Activated CD4-positive, alpha-beta T cell treated with anti-CD3 and anti-CD28 coated beads, Interleukin-2, amount 50 U/mL, for 4 hours (primary cell): ENCODE measurements at places on chromosomes 3 and 15.

DNA sequence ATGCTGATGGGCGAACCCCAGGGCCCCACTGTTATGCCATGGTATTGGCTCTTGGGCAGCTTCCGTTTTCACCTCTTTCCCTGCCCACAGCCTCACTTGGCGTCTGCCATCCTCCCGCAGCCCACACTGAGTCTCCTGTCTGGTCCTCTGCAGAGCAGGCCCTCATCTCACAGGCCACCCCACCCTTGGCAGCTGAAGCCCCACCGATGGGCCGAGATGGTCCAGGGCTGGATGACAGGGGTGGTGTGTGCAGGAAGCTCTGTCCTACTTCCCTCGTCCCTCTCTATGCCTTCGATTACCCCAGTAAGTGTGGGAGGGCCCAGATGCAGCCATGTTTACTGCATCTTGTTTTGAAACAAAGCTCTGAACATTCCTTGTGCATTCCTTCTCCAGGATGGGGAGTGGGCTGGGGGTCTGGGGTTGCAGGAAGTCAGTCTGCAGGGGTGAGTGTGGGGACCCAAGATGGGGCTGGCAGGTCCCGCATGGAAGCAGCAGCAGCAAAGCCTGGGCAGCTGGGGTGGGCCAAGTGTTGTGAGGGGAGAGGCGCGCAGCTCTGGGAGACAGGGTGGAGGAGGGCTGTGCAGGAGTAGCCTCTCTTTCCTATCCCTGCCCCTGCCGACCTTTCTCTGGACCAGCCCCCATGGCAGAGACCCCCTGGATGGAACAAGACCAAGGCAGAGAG is 20.9 kb downstream of the TBC1D21 start:
- no peak for DNase-seq

- DNase-seq = no peak
Measured at GRCh38 chr3:134721214-134721613, 70.4 kb upstream of the KY start.

GRCh38 chr15:73841756-73842725 is 31.3 kb upstream of the TBC1D21 start:
- DNase-seq = no peak

- DNase-seq = no peak
Measured at GRCh38 chr3:23826382-23827064, 20.8 kb downstream of the UBE2E1 start.

DNA sequence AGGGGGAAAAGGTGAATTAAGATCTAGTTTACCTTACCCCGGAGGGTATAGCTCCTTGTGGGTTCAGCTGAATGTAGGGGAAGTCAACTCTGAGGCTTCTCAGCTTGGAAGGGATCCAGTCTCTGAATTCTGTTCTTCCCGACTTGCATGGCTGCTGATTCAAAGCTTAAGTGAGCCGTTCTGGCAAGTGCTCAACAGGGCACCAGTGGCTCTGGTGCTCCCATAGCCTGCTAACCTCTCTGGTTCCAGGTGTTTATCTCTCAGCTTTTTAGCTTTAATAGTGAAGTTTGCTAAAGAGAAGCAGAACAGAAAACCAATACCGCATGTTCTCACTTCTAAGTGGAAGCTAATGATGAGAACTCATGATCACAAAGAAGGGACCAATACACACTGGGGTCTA is 46.3 kb upstream of the RBP1 start:
- DNase-seq = no peak

GRCh38 chr3:41912280-41912679 is 49.6 kb downstream of the ULK4 start:
- DNase-seq = no peak

DNA sequence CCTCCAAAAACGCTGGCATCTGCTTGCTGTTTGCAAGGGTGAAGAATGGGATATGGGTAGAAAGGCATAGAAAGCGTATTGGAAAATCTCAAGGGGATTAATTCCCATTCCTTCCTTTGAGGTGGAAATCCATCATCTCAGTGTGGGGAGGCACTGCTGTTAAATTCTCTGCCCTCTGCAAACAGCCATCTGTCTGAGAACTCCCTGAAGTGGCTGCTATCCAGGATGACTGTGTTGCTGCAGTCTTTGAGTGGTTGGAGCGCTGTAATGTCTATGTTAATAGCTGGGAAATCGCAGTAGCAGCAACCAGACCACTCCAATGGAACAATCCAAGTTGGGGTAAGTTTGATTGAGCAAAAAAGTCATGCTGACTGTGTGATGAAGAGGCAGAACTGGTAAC is 625.9 kb downstream of the NLGN1 start:
- no peak for DNase-seq

DNA sequence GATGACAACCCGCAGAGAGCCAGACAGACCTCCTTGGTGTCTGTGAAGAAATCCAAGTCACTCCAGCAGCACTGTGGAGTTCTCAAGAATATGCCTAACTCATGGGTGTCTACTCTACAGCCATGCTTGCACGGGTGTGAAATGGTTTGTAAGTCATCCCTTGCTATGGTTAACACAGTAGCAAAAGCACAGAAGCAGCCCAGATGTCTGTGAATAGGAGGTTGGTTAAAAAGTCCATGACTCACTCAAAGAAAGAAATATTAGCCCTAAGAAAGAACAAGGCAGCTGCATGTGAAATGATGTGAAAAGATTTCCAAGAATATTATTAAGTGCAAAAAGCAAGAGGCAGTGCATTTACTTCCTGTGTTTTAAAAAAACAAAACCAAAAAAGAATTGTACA is 12.1 kb upstream of the LIMD1 start:
- no peak for DNase-seq

DNA sequence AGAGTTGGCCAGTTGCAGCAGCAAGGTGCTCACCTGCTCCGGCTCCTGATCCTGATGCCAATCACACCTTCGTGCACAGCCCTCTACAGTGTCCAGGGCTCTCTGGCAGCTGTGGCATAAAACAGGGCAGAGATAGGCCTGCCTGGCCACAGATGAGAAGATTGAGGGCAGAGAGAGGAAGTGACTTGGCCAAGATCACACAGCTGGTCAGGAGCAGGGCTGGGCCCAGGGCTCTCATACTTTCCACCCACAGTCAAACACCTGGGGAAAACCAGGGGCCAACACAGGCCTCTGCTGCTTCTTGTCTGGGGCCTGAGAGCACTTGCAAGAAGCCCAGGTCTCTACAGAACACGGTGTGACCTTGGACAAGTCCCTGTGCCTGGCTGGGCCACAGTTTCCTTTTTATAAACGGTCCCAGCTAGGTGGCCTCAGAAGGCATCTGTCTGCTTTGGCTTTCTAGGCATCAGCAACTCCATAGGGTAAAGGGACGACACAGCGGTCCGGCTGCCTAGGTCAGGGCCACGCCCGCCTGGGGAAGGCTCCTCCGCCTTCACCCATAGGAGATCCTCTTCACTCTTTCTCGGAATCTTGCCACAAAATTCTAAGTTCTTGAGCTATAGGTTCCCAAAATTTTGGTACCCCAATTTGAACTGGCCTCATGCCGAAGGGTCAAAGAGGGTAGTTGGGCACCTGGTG is 3.1 kb downstream of the ATP2B2 start:
- DNase-seq = no peak

GRCh38 chr3:64143409-64144130 is 81.7 kb downstream of the PRICKLE2 start:
- DNase-seq = no peak

GRCh38 chr3:103992469-103992868 is 1374.2 kb upstream of the ALCAM start:
- DNase-seq = no peak

- DNase-seq = no peak
Measured at GRCh38 chr3:83934192-83935021, 1024.4 kb upstream of the CADM2 start.

GRCh38 chr15:31302778-31303725 is 23.6 kb upstream of the KLF13 start:
- peak; percentile 14 for DNase-seq

- no peak for DNase-seq
Measured at GRCh38 chr3:171653701-171654100, 156.6 kb downstream of the PLD1 start.

DNA sequence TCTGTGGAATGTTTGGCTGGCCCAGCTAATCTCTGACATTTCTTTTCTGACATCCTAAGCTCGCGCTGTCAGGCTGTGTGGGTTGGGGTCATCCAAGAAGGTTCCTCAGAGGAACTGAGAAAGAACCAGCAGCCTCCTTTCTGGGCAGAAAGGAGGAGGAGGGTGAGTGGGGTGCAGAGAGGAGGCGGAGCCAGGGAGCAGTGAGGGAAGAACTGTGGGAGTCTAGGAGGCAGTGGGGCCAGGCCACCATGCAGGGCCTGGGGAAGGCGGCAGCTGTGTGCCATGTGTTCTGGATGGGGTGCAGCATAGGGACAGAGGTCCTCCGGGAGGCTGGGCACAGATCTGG is 5.3 kb downstream of the SEMA7A start:
- DNase-seq = no peak

DNA sequence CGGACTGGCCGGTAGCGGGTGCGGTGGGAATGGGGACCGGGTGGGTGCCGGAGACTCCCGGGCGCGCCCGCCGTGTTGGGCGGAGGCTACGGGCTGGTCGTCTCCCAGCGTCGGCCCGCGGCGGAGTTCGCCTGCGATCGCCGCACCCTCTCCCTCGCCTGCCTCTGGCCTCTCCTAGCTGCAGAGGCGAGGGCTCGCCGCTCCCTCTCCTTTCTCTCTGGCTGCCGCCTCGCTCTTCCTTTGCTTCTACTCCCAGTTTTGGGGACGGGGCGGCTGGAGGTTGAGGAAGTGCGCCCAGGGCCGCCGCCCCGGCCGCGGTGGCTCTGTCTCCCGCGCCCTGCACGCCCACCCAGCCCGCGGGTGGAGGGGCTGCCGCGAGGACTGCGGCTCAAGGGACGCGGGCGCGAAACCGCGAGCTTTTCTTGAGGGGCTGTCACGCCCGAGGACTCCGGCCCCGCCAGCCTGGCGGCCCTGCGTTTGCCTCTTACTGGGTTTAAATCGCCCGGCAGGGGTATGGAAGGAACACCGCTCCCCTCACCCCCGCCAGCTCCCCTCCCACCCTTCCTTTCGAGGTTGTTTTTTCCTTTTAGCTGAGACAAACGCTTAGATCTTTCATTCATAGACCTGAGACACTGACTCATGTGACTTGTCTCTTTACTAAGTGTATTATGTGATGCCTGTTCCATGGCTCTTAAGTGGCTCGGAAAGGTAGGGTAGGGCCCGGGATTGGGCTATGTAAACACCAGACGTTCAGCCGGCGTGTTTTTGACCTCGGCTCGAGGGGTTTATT is 654 bp downstream of the PIK3CA start:
- peak; percentile 69 for DNase-seq

DNA sequence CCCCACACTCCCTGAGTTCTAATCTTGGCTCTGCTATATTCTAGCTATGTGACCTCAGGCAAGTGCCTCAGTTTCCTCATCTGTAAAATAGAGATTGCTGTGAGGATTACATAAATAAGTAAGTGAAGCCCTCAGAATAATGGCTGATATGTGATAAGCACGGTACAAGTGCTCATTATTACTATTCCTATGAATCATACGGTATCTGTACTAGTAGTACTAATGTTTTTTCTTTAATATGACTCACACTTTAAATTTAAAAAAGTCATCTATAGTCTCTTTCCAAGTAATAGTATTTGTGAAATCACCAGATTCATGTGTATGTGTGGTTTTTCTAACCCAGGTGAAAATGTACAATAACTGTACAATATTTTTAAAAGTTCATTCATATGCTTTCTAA is 58.7 kb downstream of the CLDN11 start:
- no peak for DNase-seq

- no peak for DNase-seq
Measured at GRCh38 chr3:101020351-101021015, 27.3 kb upstream of the ABI3BP start.

DNA sequence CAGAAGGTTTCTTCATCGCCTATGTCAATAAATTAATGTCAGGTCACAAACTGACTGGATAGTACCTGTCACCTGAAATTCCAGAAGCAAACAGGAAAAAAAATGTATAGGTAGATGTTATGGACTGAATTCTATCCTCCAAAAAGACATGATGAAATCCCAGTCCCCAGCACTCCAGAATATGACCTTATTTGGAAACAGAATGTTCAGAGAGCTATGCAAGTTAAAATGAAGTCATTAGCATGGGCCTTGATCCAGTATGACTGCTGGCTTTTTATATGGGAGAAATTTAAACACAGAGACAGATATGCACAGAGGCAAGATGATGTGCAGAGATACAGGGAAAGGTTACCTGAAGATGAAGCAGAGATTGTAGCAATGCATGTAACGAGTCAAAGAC is 953.4 kb downstream of the ZPLD1 start:
- no peak for DNase-seq

DNA sequence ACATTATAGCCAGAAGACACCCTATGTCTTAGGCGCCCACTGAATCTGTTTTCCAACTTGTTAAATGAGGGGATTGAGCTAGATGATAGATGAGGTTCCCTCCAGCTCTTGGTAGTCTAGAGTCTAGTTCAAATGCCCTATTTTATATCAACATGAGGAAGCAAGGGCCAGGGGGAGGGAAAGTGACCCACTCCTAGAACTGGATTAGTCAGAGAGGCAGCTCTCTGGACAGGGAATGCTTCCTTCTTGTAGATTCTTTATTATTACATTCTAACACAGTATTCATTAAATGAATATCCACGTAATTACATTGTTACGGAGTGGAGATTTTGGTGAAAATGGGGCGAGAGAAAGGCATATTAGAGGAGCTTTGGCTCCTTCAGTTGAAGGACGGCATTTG is 89.5 kb downstream of the RAD18 start:
- no peak for DNase-seq

- DNase-seq = no peak
Measured at GRCh38 chr3:51683566-51683965, 12.5 kb downstream of the TEX264 start.

DNA sequence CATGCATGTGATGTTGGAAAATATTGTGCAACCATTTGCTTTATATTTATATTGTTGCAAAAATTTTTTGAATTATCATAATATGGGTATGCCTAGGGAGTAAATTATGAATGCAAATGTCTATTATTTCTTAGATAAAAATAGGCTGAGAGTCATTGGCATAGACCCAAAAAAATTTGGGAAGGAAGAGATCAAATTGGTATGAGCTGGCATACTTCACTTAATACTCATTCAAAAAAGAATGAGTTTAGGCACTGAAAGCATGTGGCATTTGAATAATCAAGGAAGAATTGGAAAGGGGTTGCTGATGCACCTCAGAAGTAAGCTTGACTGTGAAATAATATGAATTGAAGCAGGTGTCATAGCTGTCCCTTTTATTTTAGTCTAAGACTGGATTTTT is 764.0 kb upstream of the DPPA4 start:
- no peak for DNase-seq
